ENCODE measurements at places on chromosomes 3 and 15.

- DNase-seq, result no peak
Measured at GRCh38 chr3:25849641-25850385, 59.9 kb downstream of the OXSM start.

DNA sequence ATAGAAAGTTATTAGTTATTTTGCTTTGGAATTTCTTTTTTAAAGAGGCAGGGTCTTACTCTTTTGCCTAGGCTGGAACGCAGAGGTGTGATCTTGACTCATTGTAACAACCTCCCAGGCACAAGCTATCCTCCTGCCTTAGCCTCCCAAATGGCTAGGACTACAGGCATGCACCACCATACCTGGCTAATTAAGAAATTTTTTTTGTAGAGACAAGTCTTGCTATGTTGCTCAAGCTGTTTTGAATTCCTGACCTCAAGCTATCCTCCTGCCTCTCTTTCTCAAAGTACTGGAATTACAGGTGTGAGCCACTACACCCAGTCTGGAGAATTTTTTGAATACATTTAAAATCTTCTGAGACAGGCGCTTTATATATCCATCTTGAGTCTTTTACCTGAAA is 49.5 kb downstream of the IQGAP1 start:
- no peak for DNase-seq

GRCh38 chr3:4125576-4125975 is 177.6 kb upstream of the SETMAR start:
- no peak for DNase-seq

GRCh38 chr3:113329757-113330156 is 111.5 kb downstream of the CFAP44 start:
- DNase-seq, result no peak

- no peak for DNase-seq
Measured at GRCh38 chr3:50388720-50389413, 29.5 kb upstream of the TMEM115 start.

GRCh38 chr3:50125541-50126286 is 29.4 kb upstream of the SEMA3F start:
- no peak for DNase-seq

- DNase-seq, result no peak
Measured at GRCh38 chr15:55527150-55527549, 19.1 kb upstream of the DNAAF4 start.

- no peak for DNase-seq
Measured at GRCh38 chr3:169551646-169552045, 111.9 kb downstream of the MECOM start.

DNA sequence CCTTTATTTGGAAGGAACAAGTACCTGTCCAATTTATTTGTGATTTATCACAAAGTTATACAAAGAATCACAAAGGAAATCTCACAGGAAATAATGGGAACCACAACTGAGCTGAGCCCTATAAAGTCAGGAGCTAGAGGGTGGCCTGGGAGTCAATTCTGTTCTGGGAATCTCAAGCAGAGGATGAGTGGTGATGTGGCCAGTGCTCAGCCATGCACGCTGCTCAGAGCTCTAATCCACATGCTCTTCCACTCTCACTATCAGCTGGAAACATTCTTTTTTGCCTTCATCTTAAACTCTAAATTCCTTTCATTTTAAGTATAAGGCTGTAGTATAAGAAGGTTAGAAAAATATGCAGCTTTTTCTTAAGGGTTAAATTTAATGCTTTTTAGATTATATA is 36.6 kb downstream of the UACA start:
- DNase-seq, result no peak

DNA sequence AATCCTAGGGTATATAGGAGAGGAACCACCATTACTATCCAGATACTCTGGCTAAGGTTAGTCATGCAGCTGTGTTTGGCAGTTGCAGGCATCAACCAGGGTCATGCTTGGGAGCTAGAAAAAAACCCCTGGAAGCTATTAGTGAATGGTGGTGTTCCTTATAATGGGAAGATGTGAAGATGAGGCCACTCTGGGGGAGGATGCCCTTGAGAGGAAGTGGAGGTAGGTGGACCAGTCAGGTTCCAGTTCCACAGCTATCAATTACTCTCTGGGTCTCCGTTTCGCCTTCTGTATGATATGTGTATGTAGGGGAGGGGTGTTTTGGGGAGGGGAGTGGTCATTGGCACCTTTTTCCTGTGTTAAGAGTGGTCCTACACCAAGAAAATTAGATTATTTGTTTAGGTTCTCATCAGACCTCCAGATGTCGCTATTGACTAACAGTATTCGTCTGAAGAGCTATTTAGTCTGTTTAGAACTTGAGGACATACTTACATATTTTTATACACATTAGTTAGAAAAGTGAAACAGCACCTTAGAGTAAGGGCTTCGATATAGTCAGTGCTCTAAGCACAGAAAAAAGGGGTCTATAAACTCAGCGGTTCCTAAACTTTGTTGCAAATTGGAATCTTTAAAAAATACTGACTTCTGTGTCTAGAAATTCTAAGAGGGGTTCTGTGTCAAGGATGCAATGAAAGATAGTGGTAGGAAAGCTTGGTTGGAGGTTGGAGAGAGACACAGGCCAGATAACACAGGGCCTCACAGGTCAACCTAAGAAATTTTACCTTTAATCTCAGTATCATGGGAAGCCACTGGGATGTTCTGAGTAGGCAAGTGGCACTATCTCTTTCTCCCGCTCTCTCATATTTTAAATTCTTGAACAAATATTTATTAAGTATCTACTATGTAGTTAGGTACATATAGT is 9.1 kb upstream of the HPS3 start:
- DNase-seq, result peak; percentile 72

DNA sequence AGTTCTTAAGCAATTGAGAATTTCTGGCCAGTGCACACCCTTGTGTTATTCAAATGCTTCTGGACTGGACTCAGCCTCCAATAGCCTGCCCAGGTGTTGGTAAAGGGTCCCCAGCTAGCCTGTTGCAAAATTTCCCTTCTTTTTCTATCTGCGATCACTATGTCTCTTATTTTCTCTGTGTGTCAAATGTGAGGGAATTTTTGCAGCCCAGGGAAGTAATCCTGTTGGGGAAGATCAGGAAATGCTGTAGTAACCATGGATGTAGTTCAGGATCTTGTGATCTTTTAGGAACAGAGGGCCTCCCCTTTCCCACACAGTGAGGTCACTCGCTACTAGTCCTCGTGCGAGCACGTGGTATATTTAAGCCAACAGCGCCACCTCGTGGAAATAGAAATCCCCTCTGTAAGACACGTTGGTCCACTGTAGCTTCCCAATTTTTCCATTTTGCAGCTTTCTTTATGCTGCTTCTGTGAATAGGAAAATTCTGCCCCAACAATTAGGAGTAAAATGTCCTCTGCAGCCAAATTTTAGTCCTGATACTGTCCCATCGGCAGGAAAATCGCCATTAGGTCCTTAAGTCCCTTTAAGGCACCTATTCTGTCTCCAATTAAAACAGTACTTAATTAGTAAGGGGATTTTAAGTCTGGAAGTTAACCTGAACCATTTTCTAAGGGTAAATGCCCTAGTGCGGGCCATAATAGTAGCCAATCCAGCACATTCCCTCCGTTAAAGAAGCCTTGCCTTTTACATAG is 4.0 kb upstream of the SMCO1 start:
- no peak for DNase-seq

DNA sequence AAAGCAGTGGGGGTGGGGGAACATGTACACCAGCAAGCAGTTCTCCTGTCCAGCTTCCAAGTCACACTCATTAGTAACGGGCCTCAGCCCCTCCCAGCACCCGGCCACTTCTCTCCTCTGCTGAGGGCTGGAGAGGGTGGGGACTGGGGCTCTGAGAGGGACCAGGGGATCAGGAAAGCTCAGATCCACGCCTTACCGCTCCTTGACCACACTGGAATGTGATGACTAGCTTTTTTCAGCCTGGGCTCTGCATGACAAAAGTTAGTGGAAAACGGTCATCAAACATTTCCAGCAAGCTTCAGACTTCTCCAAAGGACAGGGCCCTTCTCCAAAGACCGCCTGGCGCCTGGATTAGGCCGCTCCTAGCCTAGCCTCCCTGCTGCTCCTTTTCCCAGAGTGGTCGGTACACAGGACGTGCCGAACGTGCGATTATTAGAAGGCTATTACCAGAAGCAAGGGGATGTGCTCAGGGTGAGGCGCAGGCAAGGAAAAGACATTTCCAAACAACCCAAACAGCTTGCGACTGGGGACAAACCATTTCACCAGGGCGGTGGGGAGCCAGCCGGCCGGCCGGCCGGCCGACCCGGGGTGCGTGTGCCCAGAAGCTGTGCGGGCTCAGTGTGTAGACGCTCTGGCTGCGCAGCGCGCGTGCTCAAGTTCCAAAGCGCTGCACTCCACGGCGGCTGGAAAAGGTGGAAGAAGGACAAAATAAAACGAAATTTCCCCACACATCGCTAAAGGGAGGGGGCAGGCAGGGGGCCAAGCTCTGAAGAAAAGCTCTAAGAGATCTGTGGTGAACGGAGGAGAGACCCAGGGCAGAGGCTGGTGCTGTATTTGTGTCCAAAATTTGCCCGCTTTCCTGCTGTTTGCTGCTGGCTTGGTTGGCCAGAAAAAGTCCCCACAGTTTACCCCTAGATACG is 51.0 kb upstream of the SSR3 start:
- DNase-seq, result peak; percentile 16

DNA sequence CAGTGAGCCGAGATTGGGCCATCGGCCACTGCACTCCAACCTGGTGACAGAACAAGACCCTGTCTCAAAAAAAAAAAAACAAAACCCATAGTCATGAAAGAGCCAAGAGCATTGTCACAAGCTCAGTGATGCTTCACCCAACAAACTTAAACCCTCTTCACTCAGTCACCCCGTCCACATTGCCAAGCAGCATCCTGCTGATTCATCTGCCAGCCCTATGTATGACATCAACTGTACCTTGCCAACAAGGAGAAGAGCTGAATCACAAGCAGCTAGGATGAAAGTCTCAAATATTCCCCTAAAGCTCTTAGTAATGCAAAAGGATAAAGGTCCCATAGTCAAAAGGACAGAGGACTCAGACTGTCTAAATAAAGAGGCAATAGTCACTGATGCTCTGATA is 90.0 kb downstream of the ANO10 start:
- no peak for DNase-seq

GRCh38 chr3:183904833-183905780 is 20.4 kb upstream of the PARL start:
- no peak for DNase-seq

GRCh38 chr3:9713142-9713541 is 9.5 kb downstream of the CPNE9 start:
- no peak for DNase-seq
